ENCODE measurements at places on chromosomes 5 and 9. TPM values are rescaled to one million over a fixed set of nuclear protein-coding genes. Genes with fewer than 3 reads are reported as not detected.

GRCh38 chr5:73135429-73136054 lies 15.2 kb downstream of the TMEM171 start:
- no peaks in the 10 kb centered on the region for H3K4me1 ChIP-seq
- no peaks in the 10 kb centered on the region for H3K36me3 ChIP-seq
- H3K27ac ChIP-seq, result no peak overlapping the region
- peak; percentile 28 for DNase-seq

- DNase-seq, result no peak
- H3K4me3 ChIP-seq, result no peak overlapping the region
- no peaks in the 10 kb centered on the region for H3K4me1 ChIP-seq
Measured at GRCh38 chr9:93247099-93247865, 63.3 kb downstream of the WNK2 start.

GTF2H2 gene
- 6.6 TPM for total RNA-seq

PTGES gene
- 8.9 TPM for total RNA-seq

ADAMTSL2 gene
- 3.4 TPM for total RNA-seq

GRCh38 chr9:95640336-95640735 lies 123.6 kb upstream of the PTCH1 start:
- no peaks in the 10 kb centered on the region for H3K27me3 ChIP-seq
- DNase-seq, result no peak
- no peaks in the 10 kb centered on the region for H3K36me3 ChIP-seq
- H3K27ac ChIP-seq, result peak overlapping the region; percentile 2

GRCh38 chr5:125575171-125575890 lies 828.9 kb upstream of the ZNF608 start:
- no peak for DNase-seq
- no peak overlapping the region for H3K4me3 ChIP-seq
- H3K36me3 ChIP-seq, result no peaks in the 10 kb centered on the region
- no peak overlapping the region for H3K27ac ChIP-seq
- peaks cover 6% of the 10 kb centered on the region for H3K4me1 ChIP-seq
- no peaks in the 10 kb centered on the region for H3K27me3 ChIP-seq

GRCh38 chr9:75148561-75148960 lies 60.2 kb downstream of the OSTF1 start:
- H3K36me3 ChIP-seq, result peaks cover 20% of the 10 kb centered on the region
- H3K4me1 ChIP-seq, result no peaks in the 10 kb centered on the region
- H3K4me3 ChIP-seq, result no peak overlapping the region
- DNase-seq, result no peak
- no peaks in the 10 kb centered on the region for H3K27me3 ChIP-seq

GRCh38 chr9:19155106-19155935 lies 28.0 kb upstream of the PLIN2 start:
- H3K4me3 ChIP-seq, result no peak overlapping the region
- H3K4me1 ChIP-seq, result no peaks in the 10 kb centered on the region
- peak overlapping the region; percentile 2 for H3K27ac ChIP-seq
